ENCODE measurements at places on chromosomes 12 and 14. TPM values are rescaled to one million over a fixed set of nuclear protein-coding genes. Genes with fewer than 3 reads are reported as not detected.

GRCh38 chr12:76694369-76694768 lies 69.5 kb upstream of the ZDHHC17 start:
- no peak overlapping the region for H3K4me3 ChIP-seq
- no peak for DNase-seq
- no peak overlapping the region for H3K27ac ChIP-seq

GRCh38 chr14:68111097-68111852 lies 291.7 kb downstream of the RAD51B start:
- peak overlapping the region; percentile 80 for H3K27ac ChIP-seq
- no peak overlapping the region for H3K4me3 ChIP-seq
- H3K4me1 ChIP-seq = peaks cover 13% of the 10 kb centered on the region
- H3K27me3 ChIP-seq = no peaks in the 10 kb centered on the region
- DNase-seq = peak; percentile 84

DNA sequence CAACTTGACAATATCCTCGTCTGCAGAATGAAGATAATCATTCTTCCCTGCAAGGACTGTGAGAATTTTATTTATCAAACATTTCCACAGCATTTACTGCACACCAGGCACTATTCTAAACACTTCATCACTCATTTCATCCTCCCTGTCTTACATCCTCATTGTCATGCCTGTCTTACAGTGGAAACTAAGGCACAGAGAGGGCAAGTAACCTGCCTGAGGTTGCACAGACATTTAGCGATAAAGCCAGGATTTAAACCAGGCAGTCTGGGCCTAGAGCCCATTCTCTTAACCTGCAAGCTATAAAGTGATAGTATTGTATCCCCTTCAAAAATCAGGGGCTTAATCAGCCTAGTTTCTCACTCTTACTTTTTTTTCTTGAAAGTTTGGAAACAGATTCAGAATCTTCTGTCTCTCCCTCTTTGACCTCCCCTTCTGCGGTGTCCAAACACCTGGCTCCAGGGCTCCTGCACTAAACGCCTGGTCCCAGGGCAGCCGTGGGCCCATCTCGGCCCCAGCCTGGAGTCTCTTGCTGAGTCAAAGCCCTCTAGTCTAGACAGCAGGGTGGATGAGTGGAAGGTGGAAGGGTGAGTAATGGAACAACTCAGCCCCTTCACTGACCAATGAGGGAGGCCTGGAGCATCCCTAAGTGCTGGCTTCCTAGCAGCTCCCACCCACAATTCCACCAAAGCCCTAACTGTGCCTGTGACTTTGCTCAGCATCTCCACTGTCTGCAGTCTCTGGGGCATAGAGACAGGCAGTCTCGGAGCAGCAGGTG lies 12.5 kb downstream of the ISM2 start:
- H3K27me3 ChIP-seq = peaks cover 2% of the 10 kb centered on the region
- H3K4me3 ChIP-seq = no peak overlapping the region
- no peaks in the 10 kb centered on the region for H3K36me3 ChIP-seq
- no peak overlapping the region for H3K27ac ChIP-seq

The OR4E2 gene
- total RNA-seq = not detected
